ENCODE measurements at places on chromosomes 16 and 17.

DNA sequence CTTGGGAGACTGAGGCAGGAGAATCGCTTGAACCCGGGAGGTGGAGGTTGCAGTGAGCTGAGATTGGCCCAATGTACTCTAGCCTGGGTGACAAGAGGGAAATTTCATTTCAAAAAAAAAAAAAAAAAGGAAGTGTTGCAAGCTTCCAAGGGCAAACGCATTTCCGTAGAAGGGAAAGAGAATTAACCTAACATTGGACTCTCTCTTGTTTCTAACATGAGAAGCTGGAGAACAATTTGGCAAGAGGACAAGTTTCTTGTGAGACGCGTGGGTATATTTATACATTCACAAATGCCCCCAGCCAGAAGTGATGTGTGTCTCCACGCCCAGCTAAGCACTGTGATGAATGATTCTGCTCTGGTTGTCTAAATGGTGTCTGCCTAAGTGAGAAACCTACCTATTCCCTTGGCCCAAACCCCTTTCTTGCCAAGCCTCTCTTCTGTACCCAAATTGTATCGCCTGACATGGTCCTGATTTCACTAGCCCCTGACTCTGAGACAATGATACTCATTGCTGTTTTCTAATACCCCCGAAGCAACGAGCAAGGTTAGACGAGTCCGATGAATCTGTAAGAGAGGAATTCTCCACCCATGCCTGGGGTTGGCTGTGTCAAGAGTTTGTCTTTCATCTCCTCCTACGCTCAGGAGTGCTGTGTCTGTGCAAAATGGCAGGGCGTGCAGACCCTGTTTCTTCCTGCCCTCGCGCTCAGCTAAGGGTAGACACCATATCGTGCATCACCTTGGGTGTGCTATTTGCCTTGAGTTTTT is 14.2 kb upstream of the ST6GALNAC2 start:
- no peak for DNase-seq

DNA sequence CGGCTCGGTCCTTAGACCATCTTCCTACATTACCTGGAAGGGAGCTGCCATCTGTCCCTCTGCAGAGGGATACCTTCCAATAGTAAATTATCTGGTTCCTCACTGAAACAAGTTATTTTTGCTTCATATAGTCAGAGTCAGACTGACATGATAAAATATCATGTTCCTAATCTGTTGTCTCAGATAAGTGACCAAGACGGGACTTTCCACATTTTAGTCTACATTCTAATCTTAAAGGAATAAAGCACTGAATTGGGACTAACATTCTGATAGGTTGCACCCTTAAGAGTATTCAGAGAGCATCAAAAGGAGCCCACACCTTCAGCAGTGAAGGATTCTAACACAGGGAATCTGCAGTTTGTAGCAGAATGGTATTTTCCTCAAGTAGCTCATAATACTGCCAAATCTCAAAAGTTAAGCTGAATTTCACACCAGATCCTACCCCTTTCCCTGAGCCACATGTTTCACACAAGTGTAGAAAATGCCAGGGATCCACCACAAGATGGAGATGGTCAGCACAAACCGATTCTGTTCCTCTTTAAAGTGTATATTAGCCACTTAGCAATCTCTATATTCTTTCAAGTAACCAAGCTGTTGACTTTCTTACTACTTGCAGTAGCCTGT is 13.4 kb downstream of the GINS2 start:
- no peak for DNase-seq

- no peak for DNase-seq
These were observed 670.0 kb downstream of the TOX3 start for GRCh38 chr16:51876934-51877333.

DNA sequence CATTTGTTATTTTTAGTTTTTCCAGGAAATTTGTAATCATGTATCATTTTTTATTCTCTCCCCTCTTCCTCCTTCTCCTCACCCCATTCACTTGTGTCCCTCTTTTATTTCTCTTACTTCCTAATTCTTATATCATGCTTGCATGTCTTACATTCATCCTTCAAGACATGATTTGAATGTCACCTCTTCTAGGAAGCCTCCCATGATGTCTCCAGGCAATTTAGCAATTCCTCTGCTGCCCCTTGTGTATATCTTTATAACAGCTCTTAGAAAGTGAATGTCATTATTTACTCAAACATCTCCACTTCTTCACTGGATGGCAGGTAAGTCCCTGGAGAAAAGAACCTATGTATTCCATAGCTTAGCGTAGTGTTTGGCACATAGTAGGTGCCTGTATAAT is 7.8 kb downstream of the HNF1B start:
- no peak for DNase-seq

- DNase-seq, result no peak
These were observed 52.5 kb upstream of the B4GALNT2 start for GRCh38 chr17:49079840-49080663.

DNA sequence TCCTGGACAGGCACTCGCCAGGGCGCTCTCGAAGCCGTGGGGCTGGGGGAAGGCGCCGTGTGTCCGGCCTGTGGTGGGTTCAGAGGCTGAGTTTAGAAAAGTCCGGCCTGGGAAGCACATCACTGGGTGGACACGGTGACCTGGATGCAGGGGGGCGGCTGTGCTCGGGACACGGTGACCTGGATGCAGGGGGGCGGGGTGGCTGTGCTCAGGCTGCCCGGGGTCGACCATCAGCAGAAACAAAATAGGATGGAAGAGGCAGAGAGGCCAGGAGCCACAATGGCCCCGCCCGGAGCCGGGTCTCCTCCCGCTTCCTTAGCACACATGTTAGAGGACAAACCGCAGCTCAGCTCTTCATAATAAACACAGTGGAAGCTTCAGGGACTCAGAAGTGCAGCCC is 43.2 kb upstream of the GNG13 start:
- no peak for DNase-seq

- DNase-seq, result no peak
These were observed 23.3 kb downstream of the ACTG1 start for GRCh38 chr17:81489012-81489997.

GRCh38 chr16:55552621-55553020 is 13.9 kb upstream of the CAPNS2 start:
- DNase-seq, result no peak

Data from right kidney (tissue), 9 donors.